Forelimb muscle (tissue), 1 donor: ENCODE measurements at places on chromosomes 3 and 15. TPM values are rescaled to one million over a fixed set of nuclear protein-coding genes. Genes with fewer than 3 reads are reported as not detected.

DNA sequence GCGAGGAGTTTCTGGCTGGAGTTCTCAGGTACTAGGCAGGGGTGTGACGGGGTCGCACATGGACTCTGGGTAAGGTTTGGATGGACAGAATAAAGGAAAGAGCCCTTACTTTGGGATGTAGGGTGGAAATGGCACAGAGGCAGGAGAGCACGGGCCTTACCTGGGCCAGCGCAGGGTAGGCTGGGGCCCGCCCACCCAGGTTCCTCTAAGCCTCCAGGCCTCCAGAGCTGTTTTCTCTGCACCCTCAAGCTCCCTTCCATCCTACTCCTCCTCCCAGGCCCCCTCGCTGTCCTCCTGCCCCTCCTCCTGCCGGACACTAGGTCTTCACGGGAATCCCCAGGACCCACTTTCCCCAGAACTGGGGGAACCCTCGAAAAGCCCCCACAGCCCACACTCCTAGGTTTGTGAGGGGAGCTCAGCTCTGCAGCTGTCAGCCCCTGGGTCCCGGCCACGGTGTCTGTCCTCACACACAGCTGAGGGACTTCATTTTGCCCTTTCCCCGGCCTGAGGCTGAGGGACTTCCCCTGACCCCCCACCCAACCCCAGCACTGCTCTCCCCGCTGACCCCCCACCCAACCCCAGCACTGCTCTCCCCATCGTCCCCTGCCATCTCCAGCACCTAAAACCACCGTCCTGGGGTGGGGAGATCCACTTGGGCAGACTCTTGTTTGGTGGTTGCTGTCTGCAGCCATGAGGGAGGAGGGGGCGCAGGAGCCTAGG, 53.0 kb upstream of the PCSK6 start:
- DNase-seq, result no peak

DNA sequence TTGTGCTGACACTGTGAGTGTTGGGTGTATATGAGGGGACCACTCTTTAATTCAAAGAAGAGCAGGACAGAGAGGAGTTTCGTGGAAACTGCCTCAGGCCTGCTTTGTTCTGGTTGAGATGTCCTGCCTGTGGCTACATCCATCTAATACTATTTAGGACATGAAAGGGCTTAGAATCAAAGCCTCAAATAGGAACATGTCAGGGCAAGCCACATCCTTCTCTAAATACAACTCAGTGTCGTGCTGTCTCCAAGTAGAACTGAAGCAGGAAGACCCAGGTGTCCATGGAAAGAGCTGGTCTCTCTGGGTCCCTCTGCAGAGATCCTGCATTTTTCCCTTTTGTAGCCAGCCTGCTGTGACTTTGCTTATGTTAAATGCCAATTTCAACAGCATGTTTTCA, 156.2 kb upstream of the UMPS start:
- no peak for DNase-seq

DNA sequence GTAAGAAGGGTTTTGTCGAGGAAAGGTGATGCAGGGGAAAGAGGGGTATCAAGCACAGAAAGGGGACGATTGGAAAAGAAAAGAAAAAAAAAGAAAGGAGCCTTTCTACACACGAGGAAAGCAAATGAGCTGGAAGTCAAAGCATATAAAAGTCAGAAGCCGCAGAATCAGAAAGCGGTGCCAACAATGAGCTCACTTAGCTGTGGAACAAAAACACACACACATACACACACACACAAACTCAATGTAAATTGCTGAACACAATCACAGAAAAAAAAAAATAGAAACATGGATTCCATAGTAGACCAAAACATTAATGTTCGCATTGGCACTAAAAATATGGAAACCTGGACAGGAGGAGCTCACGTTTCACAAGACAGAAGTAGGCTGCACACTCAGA, 63.4 kb upstream of the FEZF2 start:
- no peak for DNase-seq

GRCh38 chr15:98778960-98779359, 130.6 kb downstream of the IGF1R start:
- DNase-seq, result no peak

DNA sequence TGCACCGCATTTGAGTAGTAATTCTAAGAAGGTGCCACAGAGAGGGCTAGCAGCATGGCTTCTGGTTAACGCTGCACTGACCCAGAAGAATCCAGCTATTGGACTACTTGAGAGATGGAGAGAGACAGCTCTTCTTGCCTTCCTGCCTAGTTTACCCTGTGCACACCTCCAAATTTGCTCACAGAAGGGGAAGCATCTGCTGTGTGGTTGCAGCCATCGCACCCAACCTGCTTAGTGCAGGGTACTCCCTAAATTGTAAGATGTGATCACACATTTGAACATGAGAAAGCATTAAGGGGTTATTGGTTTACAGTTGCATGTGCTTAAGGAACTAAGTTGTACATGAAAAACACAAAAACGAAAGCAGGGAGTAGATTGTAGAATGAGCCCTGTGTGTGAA, 122.1 kb downstream of the FOXB1 start:
- DNase-seq, result no peak

DNA sequence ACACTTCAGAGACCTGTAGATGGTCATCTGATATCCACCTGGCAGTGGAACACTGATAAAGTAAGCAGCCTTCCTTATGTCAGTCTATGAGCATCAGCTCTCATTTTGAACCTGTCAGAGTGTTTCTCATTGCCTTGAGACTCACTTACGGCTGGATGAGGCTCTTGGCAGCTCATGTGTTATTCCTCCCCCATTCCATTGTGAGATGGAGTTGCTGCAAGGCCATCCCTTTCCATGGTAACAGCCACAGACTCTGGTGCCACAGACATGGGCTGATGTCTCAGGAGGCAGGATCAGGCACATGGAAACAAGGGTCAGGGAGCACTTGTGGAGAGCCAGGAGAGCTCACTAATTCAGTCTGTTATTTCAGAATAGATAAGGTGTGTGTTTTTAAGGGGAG, 11.9 kb downstream of the KCNAB1 start:
- no peak for DNase-seq

DNA sequence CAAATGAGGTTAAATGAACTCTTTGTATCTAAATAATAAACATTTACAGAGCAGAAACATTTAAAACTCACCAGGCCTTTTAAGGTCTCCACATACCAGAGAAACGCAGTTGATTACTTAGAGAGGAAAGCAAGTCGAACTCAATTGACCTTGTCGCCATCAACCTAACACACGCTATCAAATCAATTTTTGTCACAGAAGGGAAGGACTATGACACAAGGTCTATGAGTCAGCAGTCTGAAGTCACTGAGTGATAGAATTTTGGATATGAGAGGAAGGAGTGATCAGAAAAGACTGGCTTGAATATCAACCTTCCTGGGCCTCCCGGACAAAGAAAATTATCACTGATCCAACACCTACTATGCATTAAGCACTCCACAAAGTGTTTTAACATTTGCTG, 514.4 kb upstream of the ZNF385D start:
- no peak for DNase-seq

GRCh38 chr3:11662392-11662990, 18.8 kb upstream of the VGLL4 start:
- DNase-seq, result no peak

- DNase-seq, result no peak
These were observed 165.8 kb downstream of the MECOM start for GRCh38 chr3:169497567-169498257.

GRCh38 chr15:73691396-73691795, 7.2 kb downstream of the CD276 start:
- no peak for DNase-seq

DNA sequence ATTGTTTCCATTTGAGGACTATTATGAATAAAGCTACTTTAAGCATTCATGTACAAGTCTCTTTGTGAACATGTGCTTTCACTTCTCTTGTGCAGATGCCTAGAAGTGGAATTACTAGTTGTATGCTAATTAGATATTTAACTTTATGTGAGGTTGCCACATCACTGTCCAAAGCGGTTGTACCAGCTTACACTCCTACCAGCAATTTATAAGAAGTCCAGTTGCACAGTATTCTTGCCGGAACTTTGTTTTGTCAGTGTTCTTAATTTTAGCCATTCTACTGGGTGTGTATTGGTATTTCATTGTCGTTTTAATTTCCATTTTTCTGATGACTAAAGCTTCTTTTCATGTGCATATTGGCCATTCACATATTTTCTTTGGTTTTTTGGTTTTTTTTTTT, 29.1 kb downstream of the SEMA3G start:
- DNase-seq, result no peak

- peak; percentile 35 for DNase-seq
These were observed 80.2 kb downstream of the ZNF280D start for GRCh38 chr15:56653107-56653506.

DNA sequence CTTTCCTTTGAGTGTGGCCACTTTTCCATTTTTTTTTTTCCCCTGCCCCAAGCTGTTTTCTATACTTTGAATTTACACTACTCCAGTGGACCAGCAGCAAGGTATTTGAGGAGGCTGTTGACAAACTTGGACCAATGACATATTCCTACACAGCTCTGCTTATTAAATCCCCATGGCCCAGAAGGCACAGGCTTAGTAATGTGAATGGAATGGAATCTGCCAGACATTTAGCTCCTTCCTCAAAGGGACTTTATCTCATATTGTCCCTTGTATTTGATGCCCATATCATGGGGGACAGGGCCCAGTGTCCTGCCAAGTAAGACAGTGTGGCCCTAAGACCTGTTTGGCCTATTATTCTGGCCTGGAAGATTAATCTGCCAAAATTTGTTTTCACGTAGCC, 107.5 kb downstream of the CHCHD6 start:
- no peak for DNase-seq

DNA sequence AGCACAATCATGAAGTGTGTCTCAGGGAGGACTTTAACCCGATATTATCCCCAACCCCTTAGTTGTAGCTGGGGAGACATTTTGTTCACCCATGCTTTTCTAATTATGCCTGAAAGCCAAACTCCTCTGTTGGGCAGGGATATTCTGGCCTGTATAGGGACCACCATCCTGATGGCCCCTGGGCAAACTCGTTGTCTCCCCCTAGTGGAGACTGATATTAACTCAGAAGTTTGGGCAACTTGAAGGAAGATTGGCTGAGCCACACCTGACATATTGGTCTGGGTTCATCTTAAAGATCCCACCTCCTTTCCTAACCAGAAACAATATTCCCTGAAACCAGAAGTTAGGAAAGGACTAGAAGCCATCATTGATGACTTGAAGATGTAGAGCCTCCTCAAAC, 42.3 kb downstream of the TM4SF18 start:
- DNase-seq, result no peak

DNA sequence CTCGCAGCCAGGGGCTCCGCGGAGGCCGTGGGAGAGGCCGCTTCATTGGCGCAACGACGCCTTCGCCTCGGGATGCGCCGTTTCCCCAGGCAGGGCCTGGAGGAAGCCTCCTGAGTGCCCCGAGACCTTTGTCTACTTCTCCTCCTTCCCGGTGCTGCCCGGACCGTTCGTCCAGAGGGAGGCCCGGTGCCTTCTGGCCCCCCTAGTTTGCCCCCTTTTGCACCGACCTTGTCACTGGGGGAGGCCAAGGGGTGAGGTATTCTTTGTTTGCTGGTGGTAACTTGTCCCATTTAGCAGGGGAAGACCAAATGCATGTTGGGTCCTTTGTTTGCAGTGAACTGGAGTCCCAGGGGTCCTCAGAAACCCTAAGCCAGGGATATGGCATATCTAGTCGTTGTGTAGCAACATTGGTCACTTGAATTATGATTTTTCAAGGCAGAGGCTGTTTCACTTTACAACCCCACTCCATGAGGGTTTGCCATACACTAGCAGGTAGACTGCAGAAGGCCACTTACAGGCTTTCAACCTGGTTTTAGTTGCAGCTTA, 615 bp downstream of the DHX30 start:
- DNase-seq, result no peak

DNA sequence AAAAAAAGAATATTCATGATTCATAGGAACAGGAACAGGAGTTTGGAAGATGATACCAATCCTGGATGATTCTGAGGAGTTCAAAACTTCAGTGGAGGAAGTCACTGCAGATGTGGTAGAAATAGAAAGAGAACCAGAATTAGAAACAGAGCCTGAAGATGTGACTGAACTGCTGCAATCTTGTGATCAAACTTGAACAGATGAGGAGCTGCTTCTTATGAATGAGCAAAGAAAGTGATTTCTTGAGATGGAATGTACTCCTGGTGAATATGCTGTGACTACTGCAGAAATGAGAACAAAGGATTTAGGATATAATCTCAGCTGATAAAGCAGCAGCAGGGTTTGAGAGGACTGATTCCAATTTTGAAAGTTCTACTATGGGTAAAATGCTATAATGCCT, 72.7 kb downstream of the GSK3B start:
- DNase-seq, result no peak

DNA sequence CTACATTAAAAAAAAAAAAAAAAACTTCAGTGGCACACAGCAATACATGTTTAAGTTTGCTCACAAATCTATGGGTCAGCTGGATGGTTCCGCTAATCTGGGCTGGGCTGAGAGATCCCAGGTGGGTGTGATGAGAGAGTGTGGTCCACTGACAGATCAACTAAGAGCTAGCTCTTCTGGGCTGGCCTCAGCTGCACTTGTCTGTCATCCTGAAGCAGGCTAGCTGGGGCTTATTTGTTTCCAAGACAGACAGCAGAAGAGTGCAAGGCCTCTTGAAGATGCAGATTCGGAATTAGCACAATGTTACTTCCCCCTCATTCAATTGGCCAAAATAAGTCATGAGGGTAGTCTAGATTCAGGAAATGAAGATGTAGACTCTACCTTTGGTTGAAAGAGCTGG, 56.5 kb downstream of the SIDT1 start:
- DNase-seq, result no peak

DNA sequence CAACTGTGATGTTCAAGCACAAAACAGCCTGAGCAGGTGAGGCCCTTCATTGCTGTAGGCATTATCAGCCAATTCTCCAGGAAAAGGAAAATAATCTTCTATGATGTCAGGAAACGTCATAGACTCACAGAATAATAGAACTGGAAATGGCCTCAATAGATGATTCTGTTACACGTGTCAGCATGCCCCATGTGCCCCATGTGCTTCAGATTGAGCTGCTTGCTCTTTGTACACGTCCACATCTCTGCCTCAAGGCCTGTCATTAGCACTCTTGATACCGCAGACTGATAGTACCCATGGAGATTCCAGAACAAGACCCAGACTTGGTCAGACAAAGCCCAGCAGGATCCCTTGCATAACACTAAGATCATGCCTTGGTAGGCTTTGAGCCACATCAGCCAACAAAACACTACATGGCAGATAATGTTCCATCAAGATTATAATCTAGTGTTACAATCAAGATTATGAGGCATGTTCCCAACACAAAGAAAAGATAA, 95.9 kb downstream of the MEIS2 start:
- no peak for DNase-seq

- no peak for DNase-seq
These were observed 169.0 kb downstream of the TBC1D5 start for GRCh38 chr3:17573396-17573795.

- no peak for DNase-seq
These were observed 31.9 kb upstream of the CSPG5 start for GRCh38 chr3:47610583-47610982.

Gene PLSCR2
- polyA plus RNA-seq, result not detected

Gene THUMPD3
- 32.2 TPM for polyA plus RNA-seq

Gene ADAMTS17
- 4.0 TPM for polyA plus RNA-seq

Gene MESP2
- 0.35 TPM for polyA plus RNA-seq

Gene CAND2
- 59.0 TPM for polyA plus RNA-seq

Gene CYP8B1
- polyA plus RNA-seq, result 0.09 TPM

Gene SLCO2A1
- polyA plus RNA-seq, result 1.8 TPM

Gene SLC22A14
- polyA plus RNA-seq, result 0.39 TPM

Gene LRTM1
- 114 TPM for polyA plus RNA-seq

Gene CNTN6
- 1.2 TPM for polyA plus RNA-seq

Gene ZNF774
- 2.9 TPM for polyA plus RNA-seq
